ENCODE measurements at places on chromosomes 5 and 9.

DNA sequence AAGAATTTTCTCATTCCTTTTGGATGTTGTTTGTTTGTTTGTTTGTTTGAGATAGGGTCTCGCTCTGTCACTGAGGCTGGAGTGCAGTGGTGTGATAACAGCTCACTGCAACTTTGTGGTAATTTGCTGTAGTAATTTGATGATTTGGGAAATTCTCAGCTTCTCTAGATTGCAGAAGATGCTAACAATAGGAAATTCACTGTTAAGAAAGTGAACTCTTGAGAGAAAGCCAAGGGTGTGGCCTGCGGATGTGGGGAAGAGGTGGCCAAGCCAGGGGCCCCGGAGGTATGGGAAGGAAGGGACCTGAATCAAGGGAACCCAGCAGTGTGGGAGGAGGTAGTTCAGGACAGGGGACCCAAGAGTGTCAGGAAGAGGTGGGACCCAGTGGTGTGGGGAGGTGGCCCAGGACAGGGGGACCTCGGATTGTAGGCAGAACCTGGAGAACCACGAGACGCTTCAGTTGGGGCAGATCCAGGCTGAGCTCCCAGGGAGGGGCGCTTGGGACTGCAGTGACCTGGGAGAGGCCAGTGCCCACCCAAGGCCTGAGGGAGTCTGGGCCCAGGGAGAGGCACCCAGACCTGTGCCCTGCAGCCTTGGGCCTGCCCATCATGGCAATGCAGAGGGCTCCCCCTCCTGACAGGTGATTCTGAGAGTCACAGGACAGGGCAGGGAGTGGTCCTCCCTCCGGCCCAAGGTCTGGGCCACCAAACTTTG lies 5.6 kb upstream of the LCN2 start:
- DNase-seq, result no peak

DNA sequence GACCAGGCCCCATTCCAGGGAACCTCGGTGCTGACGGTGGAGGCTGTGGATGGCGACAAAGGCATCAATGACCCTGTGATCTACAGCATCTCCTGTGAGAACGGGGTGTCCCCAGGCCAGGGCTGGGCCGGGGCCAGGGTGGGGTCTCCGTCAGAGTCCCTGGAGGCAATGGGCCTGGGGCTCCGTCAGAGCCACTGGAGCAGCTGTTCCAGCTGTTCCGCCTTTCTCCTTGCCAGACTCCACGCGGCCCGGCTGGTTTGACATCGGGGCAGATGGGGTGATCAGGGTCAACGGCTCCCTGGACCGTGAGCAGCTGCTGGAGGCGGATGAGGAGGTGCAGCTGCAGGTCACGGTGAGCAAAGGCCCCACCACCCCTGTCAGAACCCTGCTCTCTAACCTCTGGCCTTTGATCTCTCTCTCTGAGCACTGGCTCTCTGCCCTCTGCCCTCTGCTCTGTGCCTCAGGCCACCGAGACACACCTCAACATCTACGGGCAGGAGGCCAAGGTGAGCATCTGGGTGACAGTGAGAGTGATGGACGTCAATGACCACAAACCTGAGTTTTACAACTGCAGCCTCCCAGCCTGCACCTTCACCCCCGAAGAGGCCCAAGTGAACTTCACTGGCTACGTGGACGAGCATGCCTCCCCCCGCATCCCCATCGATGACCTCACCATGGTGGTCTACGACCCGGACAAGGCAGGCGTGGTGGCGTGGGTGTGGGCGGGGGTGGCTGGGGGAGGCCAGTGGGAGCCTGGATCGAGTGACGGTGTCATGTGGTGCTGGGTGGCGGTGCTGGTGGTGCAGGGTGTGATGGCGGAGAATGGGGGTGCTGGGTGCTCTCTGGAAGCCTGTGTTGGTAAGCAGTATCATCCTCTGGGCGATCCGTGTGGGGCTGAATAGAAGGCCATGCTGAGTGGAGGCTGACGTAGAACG lies 26.6 kb downstream of the CDHR2 start:
- no peak for DNase-seq

DNA sequence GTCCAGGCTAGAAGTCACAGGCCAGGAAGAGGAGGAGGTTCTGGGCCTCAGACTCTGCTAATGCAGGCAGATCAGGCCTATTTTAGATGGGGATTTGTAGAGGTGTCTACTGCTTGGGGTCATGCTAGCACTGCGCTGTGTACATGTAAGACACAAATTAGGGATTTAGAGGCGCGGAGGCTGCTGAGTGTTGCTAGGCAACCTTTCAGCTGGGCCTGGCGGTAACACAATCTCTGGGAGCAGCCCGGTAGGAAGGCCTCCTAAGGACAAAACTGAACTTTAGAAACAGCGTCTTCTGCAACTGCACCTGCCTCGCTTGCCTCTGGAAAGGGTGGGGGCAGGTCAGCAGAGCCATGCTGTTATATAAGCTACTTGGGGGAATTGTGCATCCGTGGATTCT lies 147.9 kb downstream of the MACROH2A1 start:
- no peak for DNase-seq

GRCh38 chr9:76032038-76032796 lies 141.7 kb downstream of the PCSK5 start:
- no peak for DNase-seq

GRCh38 chr5:176703857-176704256 lies 56.6 kb downstream of the TSPAN17 start:
- no peak for DNase-seq

DNA sequence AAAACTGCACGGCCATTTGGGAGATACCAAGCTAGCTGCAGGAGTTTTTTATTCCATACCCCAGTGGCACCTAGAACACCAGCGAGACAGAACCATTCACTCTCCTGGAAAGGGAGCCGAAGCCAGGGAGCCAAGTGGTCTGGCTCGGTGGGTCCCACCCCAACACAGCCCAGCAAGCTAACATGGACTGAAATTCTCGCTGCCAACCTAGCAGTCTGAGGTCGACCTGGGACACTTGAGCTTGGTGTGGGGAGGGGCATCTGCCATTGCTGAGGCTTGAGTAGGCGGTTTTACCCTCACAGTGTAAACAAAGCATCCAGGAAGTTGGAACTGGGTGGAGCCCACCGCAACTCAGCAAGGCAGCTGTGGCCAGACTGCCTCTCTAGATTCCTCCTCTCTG lies 108.9 kb upstream of the CHD1 start:
- DNase-seq, result no peak

DNA sequence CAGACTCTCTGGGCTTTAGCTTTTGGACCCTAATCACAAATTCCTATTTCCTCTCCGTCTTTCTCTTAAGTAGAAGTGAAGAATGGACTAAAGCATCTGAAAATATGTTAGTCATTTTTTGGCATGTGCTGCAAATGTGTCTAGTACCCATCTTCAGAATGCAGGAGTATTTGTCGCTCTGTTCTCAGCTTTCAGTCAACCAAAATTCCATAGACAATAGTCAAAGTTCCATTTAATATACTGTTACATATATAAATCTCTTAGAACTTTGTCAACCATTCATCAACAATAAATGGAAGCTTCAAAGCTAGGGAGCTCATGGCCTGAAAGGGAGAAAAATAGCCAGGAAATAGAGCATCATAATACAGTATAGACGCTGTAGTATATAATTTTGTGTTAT lies 509.4 kb downstream of the BNC2 start:
- no peak for DNase-seq

GRCh38 chr5:157657516-157657915 lies 5.3 kb upstream of the SOX30 start:
- no peak for DNase-seq

DNA sequence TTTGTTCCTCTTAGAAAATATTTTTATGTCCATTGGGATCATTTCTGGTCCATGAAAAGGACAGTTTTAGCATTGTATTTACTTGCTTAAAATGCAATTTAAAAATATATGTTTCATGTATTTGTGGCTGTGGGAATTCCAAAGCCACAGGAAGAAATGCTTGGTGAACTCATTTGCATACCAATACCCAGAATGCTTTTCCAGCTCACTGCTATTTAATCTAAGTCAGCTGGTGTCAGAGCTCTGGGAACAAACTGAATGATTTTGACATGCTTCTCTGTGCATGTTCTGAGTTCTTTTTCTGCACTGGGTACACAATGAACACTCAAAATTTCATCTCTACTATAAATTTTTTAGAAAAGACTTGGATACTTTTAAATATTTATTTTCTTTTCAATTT lies 482.8 kb upstream of the ARRDC3 start:
- DNase-seq, result no peak

DNA sequence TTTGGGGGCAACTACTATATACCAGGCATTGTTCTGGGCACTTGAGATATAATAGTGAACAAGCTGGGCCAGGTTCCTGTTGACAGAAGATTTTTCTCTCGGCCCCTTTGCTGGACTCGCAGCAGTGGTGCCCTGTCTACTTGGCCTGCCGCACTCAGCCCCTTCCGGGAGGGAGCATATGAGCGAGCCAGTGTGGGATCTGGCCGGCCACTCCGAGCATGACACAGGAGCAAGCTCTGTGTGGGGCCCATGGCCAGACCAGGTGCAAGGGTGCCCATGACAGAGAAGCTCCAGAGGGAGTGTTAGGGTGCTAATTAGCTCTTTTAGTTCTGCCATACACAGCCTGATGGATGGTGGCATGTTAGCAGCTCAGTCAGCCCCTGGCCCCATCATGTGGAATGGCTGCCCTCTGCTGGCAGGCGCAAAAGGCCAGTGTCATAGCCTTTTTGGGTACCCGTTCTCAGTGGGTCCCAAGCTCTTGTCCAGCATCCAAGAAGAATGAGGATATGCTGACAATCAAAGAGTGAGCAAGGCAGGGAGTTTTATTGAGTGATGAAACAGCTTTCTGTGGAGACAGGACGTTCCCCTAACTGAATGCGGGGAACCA lies 9.3 kb upstream of the KIF4B start:
- DNase-seq, result no peak

DNA sequence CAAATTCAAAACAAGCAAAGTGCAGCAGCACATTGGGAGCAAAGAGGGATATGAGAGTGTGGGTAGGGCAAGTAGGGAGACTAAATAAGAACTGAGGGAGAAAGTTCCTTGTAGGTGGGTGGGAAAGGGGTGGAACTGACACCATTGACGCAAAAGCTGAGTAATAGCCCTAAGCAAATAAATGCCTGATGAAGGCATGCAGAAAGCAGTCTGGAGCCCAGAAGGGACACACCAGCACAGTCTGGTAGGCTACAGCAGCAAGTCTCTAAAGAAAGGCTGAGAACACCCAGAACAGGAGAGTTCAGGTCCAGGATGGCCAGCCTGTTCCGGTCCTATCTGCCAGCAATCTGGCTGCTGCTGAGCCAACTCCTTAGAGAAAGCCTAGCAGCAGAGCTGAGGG lies at the start of gene INSL4:
Gene INSL4, plus strand, starts transcription at position 208 of the 400 bp plus-strand sequence. Its CDS starts 105 bp downstream, at position 313.
- DNase-seq, result no peak

GRCh38 chr9:126702151-126703001 lies 88.6 kb downstream of the LMX1B start:
- no peak for DNase-seq

DNA sequence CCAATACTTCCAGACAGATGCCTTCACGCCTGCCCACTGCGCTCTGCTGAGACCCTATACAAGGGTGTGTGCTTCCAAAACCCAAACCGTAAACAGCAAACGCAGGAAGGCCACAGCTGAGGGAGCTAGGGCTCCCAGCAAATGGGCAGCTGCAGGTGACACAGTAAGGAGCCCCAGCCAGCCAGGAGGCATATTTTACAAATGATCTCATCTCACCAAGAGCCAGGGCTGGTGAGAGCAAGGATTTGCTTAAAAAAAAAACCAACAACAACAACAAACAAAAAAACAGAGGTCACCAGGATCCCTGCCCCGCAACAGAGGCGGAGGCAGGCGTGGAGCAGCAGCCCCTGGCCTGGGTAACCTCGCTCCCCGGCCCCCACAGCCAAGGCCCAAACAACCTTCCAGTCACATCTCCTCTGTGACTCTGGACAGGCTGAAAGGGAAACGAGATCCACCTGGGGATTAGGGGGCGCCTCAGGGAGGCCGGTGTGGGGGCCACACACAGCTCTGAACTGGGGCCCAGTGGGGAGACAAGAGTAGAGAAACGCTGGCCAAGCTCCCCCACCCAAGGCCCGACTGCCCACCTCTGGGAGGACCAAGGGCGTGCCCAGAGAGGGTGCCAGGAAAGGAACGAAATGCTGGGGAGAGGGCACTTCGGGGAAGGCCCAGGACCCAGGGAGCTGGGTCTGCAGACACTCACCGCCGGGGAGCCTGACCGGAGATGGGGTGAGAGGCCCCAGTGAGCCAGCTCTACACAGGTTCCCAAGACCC lies 3.3 kb downstream of the NACC2 start:
- no peak for DNase-seq

DNA sequence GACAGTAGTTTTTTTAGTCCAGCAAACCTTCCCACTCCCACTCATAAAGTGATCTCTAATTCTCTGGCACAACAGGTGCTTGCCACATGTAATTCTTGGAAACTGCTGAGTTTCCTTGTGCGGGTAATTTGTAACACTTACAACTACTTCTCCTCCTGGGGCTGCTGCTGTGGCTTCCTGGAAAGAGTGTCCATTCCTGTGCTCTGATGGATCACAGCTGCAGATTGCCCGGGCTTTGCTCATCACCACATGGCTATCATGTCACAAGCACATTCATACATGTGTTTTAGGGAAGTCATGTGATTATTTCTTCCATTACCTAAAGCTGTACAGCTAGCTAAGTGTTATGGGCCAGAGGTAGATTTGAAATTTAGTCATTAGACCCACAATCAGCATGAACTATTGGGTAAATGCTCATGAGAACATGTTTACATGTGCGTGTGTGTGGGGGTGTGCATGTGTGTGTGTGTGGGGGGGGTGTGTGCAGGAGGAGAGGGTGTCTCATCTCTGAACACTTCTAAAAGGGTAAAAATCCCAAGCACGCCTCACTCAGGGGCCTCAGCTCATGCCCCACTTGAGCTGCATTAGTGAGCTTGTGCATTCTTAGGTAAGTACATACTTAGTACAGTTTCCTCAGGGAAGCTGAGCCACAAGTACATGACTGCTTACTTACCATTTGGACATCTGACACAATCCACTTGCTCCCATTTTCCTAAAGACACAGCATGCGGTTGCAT lies 118.1 kb upstream of the CCDC112 start:
- DNase-seq, result no peak

DNA sequence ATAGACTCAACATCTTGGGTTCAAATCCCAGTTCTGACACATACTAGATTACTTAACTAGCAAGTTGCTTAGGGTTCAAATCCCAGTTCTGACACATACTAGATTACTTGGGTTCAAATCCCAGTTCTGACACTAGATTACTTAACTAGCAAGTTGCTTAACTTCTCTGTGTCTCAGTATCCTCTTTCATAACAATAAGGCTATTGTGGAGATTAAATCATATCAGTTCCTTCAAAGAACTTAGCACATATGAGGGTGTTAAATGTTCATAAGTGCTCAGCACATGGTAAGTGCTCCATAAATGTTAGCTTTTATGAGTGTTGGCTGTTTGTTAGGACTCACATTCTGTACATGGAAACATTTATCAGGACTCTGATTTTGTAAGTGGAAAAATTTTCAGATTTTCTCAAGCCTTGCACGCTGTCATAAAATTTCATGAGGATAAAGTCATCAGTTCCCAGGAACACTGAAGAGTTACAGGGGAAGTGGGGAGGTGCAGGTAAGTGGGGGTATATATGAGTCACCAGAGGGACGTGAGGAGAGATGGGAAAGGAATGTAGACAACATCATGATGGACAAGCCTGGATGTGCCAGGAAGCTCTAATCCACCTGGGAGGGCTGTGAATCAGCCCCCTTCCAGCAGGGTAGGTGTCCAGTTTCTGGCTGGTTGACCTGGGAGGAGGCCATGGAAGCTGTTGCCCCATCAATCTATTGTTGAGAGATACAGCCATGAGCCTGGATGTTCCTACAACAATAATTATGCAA lies 532.2 kb upstream of the WWC1 start:
- DNase-seq, result no peak

- peak; percentile 33 for DNase-seq
These were observed 472 bp downstream of the FBXO4 start for GRCh38 chr5:41925555-41925951.

GRCh38 chr5:90440644-90441043 lies 31.1 kb upstream of the CETN3 start:
- no peak for DNase-seq

- peak; percentile 31 for DNase-seq
These were observed 700.2 kb downstream of the IRX1 start for GRCh38 chr5:4295663-4296339.

Data from NCI-H1105 treated with DMSO at 0.1 percent for 48 hours (cell line).